Activated T-helper 1 cell treated with anti-CD3 and anti-CD28 coated beads, Interleukin-12 subunit alpha, Interleukin-12 subunit beta, Interleukin-2, Interleukin-4 antibody, amounts not matched to agents 30 ng/mL and 10 ng/mL and 1 ng/mL, durations not matched to agents 14 hours and 24 hours and 36 hours (primary cell): ENCODE measurements at places on chromosomes 1 and 21. TPM values are rescaled to one million over a fixed set of nuclear protein-coding genes. Genes with fewer than 3 reads are reported as not detected.

The GJA4 gene
- not detected in 2 replicates for total RNA-seq

The AGBL4 gene
- total RNA-seq = not detected in 2 replicates

- DNase-seq = no peak
Observed at GRCh38 chr1:42171679-42172266, 7.2 kb upstream of the GUCA2A start.

The CAPN8 gene
- not detected in 2 replicates for total RNA-seq

The TRAF3IP3 gene
- total RNA-seq = 378 and 384 TPM in 2 replicates

- no peak for DNase-seq
Observed at GRCh38 chr1:213274140-213274539, 223.1 kb downstream of the RPS6KC1 start.

GRCh38 chr1:19206947-19207346 lies 3.1 kb downstream of the UBR4 start:
- no peak for DNase-seq

- no peak for DNase-seq
Observed at GRCh38 chr1:27099587-27100334, 55.2 kb downstream of the SLC9A1 start.

GRCh38 chr1:47616906-47617305 lies 179.1 kb downstream of the FOXD2 start:
- DNase-seq = no peak

DNA sequence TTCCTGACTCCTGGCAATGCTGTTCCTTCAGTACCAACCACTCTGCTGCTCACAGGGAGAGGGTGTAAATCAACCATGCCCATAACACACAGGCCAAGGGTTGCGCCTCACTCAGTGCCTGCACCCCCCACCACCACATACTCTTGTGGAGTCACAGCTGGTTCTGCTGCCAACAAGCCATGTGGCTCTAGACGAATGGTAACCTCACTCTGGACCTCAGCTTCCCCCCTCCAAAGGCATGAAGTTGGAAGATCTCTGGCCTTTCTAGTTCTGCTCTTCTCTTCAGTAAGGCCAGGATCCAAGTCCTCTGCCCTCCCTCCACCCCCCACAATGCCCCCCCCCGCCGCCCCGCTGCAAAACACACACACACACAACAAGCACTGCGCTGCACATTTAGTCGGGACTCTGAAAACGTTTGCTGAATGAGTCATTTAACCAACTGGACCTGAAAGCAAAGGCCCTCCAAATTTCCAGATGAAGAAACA lies 1.7 kb upstream of the GLIS1 start:
- DNase-seq = no peak

DNA sequence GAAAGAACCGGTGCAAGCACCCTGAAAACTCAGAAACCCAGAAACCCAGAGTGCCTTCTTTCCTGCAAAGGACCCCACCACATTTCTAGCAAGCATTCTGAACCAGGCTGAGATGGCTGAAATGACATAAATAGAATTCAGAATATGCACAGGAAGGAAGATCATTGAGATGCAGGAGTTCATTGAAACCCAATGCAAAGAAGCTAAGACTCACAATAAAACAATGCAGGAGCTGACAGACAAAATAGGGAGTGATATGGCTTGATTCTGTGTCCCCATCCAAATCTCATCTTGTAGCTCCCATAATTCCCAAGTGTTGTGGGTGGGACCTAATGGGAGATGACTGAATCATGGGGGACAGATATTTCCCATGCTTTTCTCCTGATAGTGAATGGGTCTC lies 22.8 kb upstream of the SGIP1 start:
- DNase-seq = no peak

DNA sequence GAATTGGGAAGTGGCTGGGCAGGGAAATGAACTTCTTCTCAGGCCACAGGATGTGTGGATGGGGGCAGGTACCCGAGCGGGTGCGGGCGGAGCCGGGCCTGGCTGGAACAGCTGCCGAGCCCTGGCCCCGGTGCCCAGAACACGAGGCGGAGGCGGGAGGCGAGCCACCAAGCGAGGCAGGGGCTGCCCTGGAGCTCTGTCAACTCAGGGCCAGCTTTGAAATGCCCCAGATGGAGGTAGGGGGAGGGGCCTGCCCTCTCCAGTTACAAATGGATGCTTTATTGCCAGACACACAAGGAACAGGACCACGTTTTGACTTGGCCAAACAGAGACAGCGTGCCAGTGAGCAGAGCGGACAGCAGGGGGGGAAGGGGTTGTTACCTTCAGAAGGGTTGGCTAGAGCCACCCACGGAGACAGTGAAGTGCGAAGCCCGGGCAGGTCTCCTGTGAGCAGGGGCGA lies 240.4 kb downstream of the SDCCAG8 start:
- DNase-seq = no peak

- DNase-seq = no peak
Observed at GRCh38 chr1:52365071-52365745, 797 bp downstream of the CC2D1B start.

- no peak for DNase-seq
Observed at GRCh38 chr1:5909576-5910275, 82.5 kb downstream of the NPHP4 start.

The TCP10L gene
- 0.59 and 0.93 TPM in 2 replicates for total RNA-seq

DNA sequence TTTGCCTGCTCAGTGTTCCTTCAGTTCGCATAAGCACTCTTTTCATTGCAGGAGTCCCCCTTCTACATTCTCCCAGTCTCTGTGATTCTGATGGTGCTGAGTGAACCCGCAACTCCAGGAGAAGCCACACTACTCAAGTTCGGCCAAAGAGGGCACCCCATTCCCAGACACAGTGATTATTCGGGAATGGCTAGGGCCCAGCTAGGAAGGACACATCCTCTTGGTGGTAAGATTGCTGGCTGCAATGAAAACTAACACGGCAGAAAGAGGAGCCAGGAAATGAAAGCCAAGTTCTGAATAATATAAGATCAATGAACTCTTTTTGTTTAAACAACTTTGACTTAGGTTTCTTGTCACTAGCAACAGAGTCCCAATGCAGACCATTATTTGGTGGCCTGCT lies 14.9 kb downstream of the CREG1 start:
- no peak for DNase-seq

The KHDRBS1 gene
- total RNA-seq = 156 and 158 TPM in 2 replicates

DNA sequence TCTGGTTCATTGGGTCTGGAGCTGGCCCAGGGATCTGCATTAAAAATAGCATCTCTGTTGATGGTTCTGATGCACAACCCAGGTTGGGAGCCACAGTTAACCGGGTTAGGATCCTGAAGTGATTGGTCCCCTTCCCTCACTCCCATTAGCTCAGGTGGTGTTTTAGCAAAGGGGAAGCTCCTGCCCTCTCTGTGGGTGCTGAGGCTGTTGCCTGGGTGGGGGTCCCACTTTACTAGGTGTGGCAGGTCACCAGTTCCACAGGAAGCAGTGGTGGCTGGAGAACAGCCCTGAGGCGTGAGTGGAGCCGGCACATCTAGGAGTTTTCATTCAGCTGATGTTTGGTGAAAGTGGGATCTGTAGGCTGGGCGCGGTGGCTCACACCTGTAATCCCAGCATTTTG lies 86.5 kb downstream of the MAN1C1 start:
- DNase-seq = no peak

DNA sequence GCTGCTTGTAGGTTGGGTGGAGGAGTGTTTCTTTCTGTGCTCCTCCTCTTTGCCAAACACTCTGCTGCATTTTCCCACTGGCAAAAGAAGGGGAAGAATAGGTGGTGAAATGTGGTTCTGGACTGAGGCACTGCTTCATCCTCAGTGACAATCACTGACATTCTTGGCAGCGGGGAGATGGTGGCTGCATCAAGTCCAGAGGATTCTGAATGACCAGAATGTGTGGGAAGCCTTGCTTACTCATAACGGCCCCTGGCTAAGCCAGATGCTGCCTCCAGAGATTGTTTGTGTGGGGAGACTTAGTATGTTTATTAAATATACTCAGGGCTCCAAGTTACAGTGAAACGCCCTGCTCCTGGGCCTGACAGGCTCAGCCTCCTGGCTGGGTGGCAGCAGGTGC lies 160.3 kb downstream of the CACNA1E start:
- no peak for DNase-seq

GRCh38 chr1:185155600-185156287 lies 1.0 kb downstream of the TRMT1L start:
- no peak for DNase-seq

- no peak for DNase-seq
Observed at GRCh38 chr21:27101523-27101922, 134.6 kb upstream of the ADAMTS5 start.

The KCNT2 gene
- not detected in 2 replicates for total RNA-seq

DNA sequence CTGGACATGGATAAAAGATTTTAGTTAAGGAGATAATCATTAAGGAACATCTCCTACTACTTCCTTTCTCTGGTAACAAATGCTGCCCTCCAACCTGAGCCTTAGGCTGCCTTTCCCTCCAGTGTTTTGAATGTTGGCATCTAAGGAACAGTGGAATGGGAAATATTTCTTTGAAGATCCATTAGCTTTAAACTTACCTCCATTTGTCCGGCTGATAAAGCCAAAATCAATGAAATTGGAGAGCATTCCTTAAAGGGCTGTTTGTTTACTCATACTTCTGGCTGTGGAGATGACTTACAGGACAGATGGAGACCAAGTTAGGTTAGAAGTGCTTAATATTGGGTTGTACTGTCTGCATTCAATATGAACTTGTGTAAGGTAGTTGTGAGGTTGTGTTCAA lies 439.1 kb downstream of the PLA2G4A start:
- no peak for DNase-seq

The ZNF593OS gene
- not detected in 2 replicates for total RNA-seq

GRCh38 chr1:92354259-92354658 lies 55.4 kb downstream of the RPAP2 start:
- DNase-seq = no peak

The SERTAD4 gene
- total RNA-seq = not detected in 2 replicates

DNA sequence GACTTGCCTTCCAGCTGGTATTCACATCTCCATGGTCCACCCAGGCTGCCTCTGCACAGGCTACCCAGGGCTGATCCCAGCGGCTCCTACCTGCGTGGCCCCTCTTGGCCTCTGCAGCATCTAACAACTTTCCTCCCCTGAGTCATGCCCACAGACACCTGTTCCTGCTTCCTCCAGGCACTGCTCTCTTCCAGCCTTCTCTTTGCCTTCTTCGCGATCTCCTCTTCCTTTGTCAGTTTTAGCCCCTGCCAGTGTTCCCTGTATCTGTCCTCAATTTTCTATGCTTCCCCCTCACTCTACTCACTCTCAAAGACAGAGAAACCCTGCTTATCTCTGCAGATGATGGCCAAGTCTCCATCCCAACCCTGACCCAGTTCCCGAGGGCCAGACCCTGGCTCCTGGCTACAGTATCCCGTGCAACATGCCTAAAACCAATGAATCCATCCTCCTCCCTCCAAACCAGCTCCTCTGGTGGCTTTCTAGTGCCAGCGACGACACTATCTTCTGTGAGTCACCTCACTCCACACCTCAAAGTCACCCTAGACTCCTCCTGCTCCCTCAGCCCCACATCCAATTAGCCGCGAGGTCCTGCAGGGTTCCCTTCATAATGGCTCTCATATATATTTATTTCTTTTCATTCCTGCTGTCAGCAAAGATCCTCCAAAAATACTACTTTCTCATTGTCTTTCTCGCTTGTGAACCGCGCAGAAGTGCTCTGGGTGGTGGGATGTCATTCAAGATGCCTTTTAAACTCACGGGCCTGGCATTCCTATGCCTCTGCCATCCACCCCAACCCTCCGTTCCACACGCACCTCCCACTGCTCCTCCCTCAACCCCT lies 259.2 kb downstream of the TOMM20 start:
- DNase-seq = no peak

The LDLRAD2 gene
- not detected in 2 replicates for total RNA-seq

DNA sequence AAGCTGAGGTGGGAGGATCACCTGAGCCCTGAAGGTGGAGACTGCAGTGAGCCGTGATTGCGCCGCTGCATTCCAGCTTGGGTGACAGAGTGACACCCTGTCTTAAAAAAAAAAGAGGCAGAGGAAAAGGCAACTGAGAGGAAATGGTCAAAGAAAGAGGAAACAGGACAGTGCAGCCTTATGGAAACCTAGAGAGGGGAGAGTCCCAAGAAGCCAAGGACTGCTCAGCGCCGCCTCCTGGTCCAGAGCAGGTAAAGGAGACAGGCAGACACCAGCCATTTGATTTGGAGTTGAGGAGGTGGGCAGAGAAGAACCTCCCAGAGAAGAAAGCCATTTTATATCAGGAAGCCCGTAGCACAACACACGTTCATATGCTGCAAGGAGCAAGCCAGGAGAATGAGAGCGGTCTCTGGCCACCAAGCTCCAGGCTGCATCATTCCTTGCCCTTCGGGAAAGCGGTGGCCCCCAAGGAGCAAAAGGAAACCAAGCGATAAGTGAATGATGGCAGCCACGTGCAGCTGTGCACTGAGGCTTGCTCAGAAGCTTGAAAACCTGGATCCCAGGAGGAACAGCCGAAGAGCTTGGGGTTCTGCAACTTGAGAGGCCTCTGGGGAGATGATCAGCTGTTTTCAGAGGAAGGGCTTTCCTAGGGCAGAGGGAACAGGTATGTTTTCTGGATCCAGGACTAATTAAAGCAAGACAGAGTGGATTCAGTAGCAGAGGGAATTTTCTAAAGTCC lies 33.7 kb downstream of the LRRC42 start:
- no peak for DNase-seq
